Neural crest cell (in vitro differentiated cells): ENCODE measurements at places on chromosomes 3 and 15. TPM values are rescaled to one million over a fixed set of nuclear protein-coding genes. Genes with fewer than 3 reads are reported as not detected.
A peak's percentile ranks its signal among the peaks of the same experiment; 100 is the strongest.

Gene NPAP1
- total RNA-seq: 0.23 and 0.30 TPM in 2 replicates

Gene SENP8
- total RNA-seq: 4.3 and 5.5 TPM in 2 replicates

Gene EPHB1
- 12.5 and 13.7 TPM in 2 replicates for total RNA-seq

GRCh38 chr3:23829242-23829934 lies 23.6 kb downstream of the UBE2E1 start:
- no peak overlapping the region for H3K27ac ChIP-seq
- H3K27me3 ChIP-seq: no peaks in the 10 kb centered on the region
- H3K4me1 ChIP-seq: peaks cover 21% of the 10 kb centered on the region
- DNase-seq: no peak
- no peak overlapping the region for H3K4me3 ChIP-seq
- no peaks in the 10 kb centered on the region for H3K36me3 ChIP-seq

GRCh38 chr15:99437315-99438223 lies 128.2 kb upstream of the MEF2A start:
- no peak overlapping the region for H3K4me3 ChIP-seq
- H3K36me3 ChIP-seq: no peaks in the 10 kb centered on the region
- H3K4me1 ChIP-seq: peaks cover 19% of the 10 kb centered on the region
- H3K27ac ChIP-seq: no peak overlapping the region

DNA sequence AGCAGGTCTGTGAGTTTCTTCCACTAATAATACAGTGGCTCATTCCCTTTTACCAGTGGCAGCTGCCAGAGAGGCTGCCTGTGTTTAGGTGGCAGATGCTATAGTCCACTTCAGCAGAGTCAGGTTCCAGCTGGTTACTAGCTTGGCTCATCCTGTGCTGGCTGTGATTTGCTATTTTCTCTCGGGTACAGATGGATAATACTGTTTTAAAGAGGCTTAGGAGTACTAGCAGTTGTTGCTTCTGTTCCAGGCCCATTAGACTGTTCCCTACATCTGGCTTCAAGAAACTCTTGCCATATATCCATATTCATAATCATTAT lies 41.0 kb downstream of the ZNF609 start:
- H3K27ac ChIP-seq: no peak overlapping the region
- no peaks in the 10 kb centered on the region for H3K27me3 ChIP-seq
- H3K36me3 ChIP-seq: peaks cover 6% of the 10 kb centered on the region
- no peak for DNase-seq
- H3K4me1 ChIP-seq: peaks cover 21% of the 10 kb centered on the region

DNA sequence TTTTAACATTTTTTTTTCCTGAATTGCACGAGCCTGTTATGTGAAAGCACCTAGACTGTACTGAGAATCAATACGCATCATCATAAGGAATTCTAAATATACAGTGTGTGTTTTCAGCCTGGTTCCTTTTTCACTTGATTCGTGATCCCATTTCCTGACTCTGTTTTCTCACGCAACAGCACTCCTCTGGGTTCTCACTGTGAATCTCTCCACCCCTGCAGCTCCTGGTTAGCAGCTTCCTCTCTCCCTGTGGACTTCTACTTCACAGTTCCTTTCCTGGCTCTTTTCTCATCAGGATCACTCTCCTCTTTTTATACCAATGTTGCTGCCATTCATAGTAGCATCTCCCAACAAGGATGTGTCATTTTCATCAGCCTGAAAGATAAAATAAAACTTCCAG lies 297.2 kb downstream of the CADM2 start:
- peaks cover 15% of the 10 kb centered on the region for H3K4me1 ChIP-seq
- no peak overlapping the region for H3K4me3 ChIP-seq
- no peaks in the 10 kb centered on the region for H3K27me3 ChIP-seq
- no peaks in the 10 kb centered on the region for H3K36me3 ChIP-seq
- DNase-seq: no peak
- H3K27ac ChIP-seq: peak overlapping the region; percentile 3
